ENCODE measurements at places on chromosomes 2 and 18.

DNA sequence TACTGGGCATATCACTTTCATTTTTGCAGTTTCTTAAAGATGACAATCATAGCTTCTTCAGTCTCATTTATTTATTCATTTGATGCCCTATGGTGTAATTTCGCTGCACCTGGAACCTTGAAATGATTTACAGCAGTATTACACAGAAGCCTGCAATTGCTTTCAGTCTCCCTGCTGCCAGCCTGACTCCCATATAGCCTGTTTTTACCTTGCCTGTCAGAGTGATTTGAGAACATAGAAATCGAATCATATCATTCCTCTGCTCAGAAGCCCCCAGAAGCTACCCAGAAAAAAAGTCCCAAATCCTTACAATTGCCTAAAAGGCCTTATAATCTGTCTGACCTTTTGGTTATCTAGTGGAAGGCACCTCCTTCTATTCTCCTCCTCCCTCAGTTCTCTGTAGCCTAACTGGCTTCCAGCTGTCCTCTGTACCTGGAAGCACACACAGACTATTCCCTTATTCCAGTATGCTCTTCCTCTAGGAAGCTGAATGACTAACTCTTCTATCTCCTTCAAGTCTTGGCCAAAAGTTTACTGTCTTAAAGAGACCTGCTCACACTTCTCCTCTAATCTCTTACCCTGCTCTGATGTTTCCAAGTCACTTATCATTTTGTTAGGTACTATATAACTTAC is 12.6 kb downstream of the SCN3A start:
- DNase-seq: no peak

GRCh38 chr2:105768176-105768575 is 23.5 kb downstream of the NCK2 start:
- no peak for DNase-seq

GRCh38 chr2:69646714-69647113 is 3.2 kb upstream of the AAK1 start:
- no peak for DNase-seq

- DNase-seq: no peak
These were observed 325.9 kb downstream of the PAX3 start for GRCh38 chr2:221972813-221973478.

- DNase-seq: no peak
These were observed 4.6 kb downstream of the PROC start for GRCh38 chr2:127422559-127423477.

- no peak for DNase-seq
These were observed 453 bp downstream of the KLHL41 start for GRCh38 chr2:169509955-169510354.

DNA sequence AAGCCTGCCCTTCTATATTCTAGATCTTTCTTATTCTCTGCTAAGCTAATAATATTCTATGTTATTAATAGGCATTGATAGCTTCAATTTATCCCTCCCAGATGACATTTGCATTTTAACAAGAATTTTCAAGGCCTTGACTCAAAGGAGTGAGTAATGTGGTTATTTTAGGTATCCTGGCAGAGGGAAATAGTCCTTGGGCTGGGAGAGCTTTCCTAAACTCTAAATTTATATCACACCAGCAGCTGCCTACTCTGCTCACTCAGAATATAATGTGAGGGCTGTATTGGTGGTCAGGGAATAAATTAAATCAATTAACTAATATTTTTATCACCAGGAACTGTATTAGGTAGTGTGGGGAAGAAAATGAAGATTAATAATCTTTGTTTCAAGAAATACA is 74.8 kb upstream of the ADAM23 start:
- DNase-seq: no peak

- DNase-seq: no peak
These were observed 336.6 kb downstream of the SMAD2 start for GRCh38 chr18:47593744-47594472.

- no peak for DNase-seq
These were observed 249.4 kb downstream of the GRB14 start for GRCh38 chr2:164371916-164372315.

GRCh38 chr2:88125344-88125923 is 2.4 kb downstream of the FABP1 start:
- no peak for DNase-seq

DNA sequence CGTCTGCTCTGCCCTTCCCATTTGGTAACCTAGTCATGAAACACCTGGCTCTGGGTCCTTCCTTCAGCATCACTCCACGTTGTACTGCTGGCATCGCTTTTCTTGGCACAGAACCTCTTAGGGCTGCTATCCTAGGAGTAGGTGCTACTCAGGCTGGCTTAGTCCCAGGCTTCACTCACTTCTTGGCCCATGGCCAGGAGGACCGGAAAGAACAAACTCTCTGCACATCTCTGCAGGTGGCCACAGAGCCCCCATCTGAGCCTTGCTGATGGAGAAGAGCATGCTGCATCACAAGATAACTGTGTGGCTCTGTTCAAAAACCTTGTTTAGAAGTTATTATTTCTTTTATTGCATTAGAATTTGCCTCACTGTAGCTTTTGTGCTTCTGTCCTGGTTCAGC is 447.2 kb upstream of the TNP1 start:
- no peak for DNase-seq

- DNase-seq: no peak
These were observed 46.0 kb downstream of the CAVIN2 start for GRCh38 chr2:191800874-191801273.

- no peak for DNase-seq
These were observed 172.3 kb downstream of the ARL6IP6 start for GRCh38 chr2:152890736-152891135.

- no peak for DNase-seq
These were observed 141.9 kb upstream of the ID2 start for GRCh38 chr2:8539743-8540551.

DNA sequence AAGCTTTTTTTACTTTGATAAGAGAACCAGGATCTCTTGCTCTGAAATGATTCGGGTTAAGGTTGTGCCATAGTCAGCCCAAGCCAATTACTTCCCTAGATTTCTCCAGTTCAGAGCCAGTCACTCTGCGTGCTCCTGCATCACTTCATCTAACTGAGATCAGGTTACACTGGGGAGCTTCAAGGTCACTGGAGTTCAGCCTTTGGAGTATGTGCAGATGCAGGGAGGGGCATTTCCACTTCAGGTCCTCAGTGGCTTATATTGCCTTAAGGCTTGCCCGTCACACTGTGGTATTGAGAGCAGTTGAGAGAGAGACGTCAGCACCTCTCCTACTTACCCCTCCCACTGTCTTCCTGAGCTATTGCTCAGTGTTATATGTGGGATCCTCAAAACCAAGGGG is 317.8 kb downstream of the EPHA4 start:
- no peak for DNase-seq

DNA sequence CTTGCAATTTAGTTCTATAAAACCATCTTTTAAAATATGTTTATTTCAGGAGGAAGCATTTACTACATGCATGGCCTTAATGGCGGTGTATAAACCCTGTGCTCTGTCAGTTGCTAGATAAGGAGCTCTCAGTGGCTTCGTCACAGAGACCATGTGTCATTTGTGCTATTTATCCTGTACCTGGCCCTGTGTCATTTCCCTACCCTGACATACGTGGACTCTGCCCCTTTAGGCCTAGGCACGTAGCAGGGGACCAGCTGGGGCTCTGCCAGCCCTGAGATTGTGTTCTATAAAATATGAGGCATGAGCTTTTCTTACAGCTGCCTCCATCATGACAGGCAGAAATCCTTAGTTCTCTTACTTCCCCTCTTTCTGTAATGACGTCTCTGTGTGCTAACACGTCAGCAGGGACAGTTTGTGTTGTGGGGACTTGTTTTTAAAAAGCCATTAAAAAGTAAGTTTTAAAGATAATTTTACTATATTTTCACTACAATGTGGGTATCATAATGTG is 88.0 kb downstream of the ITGB1BP1 start:
- DNase-seq: no peak

DNA sequence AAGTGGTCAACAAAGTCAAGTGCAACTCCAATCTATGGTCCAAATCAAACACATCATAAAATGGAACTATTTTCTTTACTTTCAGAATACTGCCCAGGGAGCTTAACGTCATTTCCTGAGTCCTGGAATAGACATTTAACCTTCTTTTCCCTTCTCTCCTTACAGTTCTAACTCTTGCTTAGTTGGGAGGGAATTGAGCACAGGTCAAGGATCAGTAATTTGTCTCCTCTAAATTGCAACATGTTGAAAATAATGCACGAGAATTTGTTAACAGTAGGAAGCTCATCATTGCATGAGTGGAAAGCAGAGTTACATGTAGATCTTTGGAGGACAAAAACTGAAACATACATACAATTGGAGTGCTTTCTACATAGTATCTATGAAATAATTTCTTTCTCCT is 87.7 kb downstream of the MEP1B start:
- no peak for DNase-seq

DNA sequence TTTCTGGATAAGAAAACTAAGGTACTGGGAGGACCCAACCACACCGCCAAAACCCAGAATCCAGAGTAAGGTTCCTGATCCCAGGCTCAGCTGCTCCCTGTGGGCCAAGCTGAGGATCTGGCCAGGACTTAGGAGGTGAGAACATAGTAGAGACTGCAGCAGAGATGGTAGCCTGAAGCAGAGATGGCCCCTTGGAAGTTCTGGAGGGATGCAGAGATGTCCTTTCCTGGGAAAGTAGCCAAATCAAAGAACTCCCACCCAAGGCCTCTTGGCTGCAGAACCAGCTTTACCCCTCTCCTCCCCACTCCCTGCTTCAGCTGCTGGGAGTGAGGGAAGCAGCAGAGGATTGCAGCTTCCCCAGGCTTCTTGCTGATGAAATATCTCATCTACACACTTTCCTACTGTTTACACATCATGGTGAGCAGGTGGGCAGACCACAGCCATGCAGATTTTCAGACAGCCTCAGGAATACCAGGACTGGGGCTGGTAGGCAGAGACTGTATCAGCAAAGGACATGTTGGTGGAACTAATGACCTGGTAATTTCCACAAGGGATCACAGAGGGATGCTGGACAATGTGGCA is 32.7 kb downstream of the TMEM17 start:
- DNase-seq: no peak

- DNase-seq: no peak
These were observed 184.3 kb downstream of the GULP1 start for GRCh38 chr2:188475945-188476344.

DNA sequence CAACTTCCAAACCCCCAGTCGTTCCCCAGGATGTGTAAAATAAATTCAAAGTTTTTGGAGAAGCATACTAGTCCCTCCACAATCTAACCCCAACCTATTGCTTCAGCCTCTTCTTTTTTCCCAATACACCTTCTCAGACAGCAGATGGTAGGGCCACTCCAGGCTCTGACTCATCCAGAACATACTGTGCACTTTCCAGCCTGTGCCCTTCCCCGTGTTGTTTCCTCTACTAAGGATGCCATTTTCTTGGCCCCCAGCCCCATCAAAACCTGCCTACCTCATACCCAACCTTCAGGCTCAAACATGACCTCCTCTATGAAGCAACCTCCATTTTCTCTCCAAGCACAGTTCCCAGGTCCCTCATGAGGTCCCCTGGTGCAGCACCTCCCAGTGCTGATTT is 669.3 kb downstream of the BCL11A start:
- no peak for DNase-seq

DNA sequence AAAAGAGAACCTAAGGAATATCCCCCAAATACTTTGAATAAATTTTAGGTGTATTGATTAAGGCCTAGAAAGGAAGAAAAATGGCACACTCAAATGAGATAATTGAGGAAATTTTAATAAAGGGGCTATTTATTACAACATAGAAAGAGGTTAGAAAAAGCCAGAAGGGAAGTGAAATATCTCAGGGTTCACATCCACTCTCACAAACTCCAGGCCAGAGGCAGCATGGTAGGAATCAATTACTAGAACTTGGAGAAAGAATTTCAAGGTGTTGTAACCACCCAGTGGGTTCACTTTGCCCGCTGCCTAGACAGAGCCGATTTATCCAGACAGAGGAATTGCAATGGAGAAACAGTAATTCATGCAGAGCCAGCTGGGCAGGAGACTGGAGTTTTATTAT is 617.5 kb upstream of the ACVR2A start:
- no peak for DNase-seq

GRCh38 chr2:61713457-61713856 is 140.4 kb downstream of the FAM161A start:
- DNase-seq: no peak
